ENCODE measurements at places on chromosomes 16 and 17.

DNA sequence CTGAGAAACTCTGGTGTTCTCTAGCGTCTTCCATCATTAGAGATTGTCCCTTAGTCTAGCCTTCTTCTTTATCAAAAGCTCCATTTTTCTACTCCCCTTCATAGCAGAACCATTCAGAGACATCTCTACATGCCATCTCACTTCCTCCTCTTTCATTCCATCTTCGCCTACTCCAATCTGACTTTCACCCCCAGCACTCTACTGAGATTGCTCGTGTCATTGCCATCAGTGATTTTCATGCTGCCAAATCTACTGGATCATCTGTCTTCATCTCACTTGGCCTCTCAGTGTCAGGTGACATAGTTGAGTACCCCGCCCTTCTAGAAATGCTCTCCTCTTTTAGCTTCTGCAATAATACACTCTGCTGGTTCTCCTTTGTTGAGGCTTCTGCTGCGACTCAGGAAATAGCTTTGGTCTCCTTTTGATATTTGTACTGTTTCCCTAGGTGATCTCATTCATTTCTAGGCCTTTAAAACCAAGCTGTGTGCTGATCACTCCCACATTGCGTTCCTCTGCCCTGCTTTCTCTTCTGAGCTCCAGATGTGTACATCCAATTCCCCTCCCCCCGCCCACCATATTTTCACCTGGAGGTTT is 119.1 kb downstream of the FTO start:
- H3K4me1 ChIP-seq, result peaks cover 12% of the 10 kb centered on the region
- no peak overlapping the region for H3K4me3 ChIP-seq
- H3K27ac ChIP-seq, result no peak overlapping the region
- H3K27me3 ChIP-seq, result no peaks in the 10 kb centered on the region
- DNase-seq, result peak; percentile 63

GRCh38 chr16:12449374-12449773 is 354.3 kb downstream of the CPPED1 start:
- H3K4me3 ChIP-seq, result no peak overlapping the region
- H3K36me3 ChIP-seq, result no peaks in the 10 kb centered on the region
- H3K27me3 ChIP-seq, result no peaks in the 10 kb centered on the region
- no peak overlapping the region for H3K27ac ChIP-seq
- H3K4me1 ChIP-seq, result no peaks in the 10 kb centered on the region

DNA sequence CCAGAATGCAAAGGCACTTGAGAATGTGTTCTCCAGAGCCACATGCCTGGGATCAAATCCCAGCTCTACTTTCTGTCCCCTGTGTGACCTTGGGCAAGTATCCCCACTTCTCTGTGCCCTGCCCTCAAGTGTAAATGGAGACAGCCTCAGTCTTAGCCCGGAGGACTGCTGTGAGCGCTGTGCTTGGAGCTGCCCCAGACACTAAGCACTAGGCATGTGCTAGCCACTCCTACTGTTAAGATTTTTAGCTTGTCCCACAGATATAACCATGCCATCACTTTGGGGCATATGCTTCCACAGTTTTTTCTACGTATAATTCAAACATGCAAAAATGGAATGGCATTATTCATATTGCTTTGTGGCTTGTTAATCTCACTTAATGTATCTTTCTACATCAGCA is 29.4 kb downstream of the TMEM11 start:
- no peak overlapping the region for H3K4me3 ChIP-seq
- H3K27me3 ChIP-seq, result no peaks in the 10 kb centered on the region
- peaks cover 2% of the 10 kb centered on the region for H3K36me3 ChIP-seq
- DNase-seq, result no peak
- no peak overlapping the region for H3K27ac ChIP-seq

- peak overlapping the region; percentile 35 for H3K27ac ChIP-seq
- peaks cover 25% of the 10 kb centered on the region for H3K4me1 ChIP-seq
- H3K4me3 ChIP-seq, result no peak overlapping the region
- peak; percentile 70 for DNase-seq
- H3K36me3 ChIP-seq, result no peaks in the 10 kb centered on the region
Observed at GRCh38 chr17:27535178-27535928, 79.1 kb downstream of the KSR1 start.

GRCh38 chr16:27305839-27306442 is 7.8 kb upstream of the IL4R start:
- no peaks in the 10 kb centered on the region for H3K36me3 ChIP-seq
- no peak overlapping the region for H3K4me3 ChIP-seq
- H3K4me1 ChIP-seq, result no peaks in the 10 kb centered on the region
- H3K27ac ChIP-seq, result no peak overlapping the region
